ENCODE measurements at places on chromosomes 6 and 20.
A peak's percentile ranks its signal among the peaks of the same experiment; 100 is the strongest.

GRCh38 chr20:1337441-1337840 is 8.5 kb upstream of the SDCBP2 start:
- H3K36me3 ChIP-seq, result no peaks in the 10 kb centered on the region
- peak overlapping the region; percentile 28 for H3K27ac ChIP-seq
- H3K27me3 ChIP-seq, result no peaks in the 10 kb centered on the region
- no peak overlapping the region for H3K4me3 ChIP-seq
- H3K4me1 ChIP-seq, result no peaks in the 10 kb centered on the region

DNA sequence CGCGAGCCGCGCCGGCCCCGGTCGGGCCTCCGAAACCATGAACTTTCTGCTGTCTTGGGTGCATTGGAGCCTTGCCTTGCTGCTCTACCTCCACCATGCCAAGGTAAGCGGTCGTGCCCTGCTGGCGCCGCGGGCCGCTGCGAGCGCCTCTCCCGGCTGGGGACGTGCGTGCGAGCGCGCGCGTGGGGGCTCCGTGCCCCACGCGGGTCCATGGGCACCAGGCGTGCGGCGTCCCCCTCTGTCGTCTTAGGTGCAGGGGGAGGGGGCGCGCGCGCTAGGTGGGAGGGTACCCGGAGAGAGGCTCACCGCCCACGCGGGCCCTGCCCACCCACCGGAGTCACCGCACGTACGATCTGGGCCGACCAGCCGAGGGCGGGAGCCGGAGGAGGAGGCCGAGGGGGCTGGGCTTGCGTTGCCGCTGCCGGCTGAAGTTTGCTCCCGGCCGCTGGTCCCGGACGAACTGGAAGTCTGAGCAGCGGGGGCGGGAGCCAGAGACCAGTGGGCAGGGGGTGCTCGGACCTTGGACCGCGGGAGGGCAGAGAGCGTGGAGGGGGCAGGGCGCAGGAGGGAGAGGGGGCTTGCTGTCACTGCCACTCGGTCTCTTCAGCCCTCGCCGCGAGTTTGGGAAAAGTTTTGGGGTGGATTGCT is 1.3 kb downstream of the VEGFA start:
- peak; percentile 89 for DNase-seq
- H3K36me3 ChIP-seq, result no peaks in the 10 kb centered on the region
- H3K4me1 ChIP-seq, result peaks cover 59% of the 10 kb centered on the region
- peak overlapping the region; percentile 71 for H3K4me3 ChIP-seq
- peak overlapping the region; percentile 95 for H3K27ac ChIP-seq
- H3K27me3 ChIP-seq, result no peaks in the 10 kb centered on the region

DNA sequence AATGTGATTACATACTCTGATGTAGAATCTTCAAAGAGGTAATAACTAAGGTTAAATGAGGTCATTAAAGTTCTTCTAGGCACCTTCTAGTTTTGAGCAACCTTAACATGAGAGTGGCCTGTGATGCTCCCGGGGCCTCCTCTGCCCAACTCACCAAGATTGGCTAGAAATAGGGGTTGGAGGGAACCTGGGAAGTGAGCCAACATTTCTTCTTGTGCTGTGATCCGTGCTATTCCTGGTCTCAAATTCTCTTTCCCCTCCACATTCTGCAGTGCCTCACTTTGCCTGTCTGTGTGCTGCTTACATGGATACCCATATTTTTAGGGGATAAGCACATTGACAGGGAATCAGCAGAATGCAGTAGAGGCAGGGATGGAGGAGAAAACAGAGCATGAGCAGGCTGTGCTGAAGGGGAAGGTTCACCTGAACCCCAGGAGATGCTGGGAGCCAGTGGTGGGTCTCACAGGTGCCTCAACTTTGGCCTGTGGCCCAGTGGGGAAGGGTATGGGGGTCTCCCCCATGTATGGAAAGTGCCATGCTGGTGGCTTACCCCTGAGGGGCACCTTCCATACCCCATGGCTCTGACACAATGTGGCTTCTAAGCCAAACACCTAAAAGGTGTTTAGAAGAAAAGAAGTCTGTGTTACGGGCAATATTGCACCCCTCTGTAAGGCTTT is 164.7 kb upstream of the CHD6 start:
- H3K27me3 ChIP-seq, result no peaks in the 10 kb centered on the region
- no peaks in the 10 kb centered on the region for H3K4me1 ChIP-seq
- DNase-seq, result no peak
- H3K4me3 ChIP-seq, result no peak overlapping the region
- H3K36me3 ChIP-seq, result no peaks in the 10 kb centered on the region

GRCh38 chr6:72850040-72850439 is 228.2 kb downstream of the KCNQ5 start:
- no peaks in the 10 kb centered on the region for H3K4me1 ChIP-seq
- no peaks in the 10 kb centered on the region for H3K27me3 ChIP-seq
- no peak overlapping the region for H3K27ac ChIP-seq
- no peaks in the 10 kb centered on the region for H3K36me3 ChIP-seq
- DNase-seq, result no peak
- no peak overlapping the region for H3K4me3 ChIP-seq

DNA sequence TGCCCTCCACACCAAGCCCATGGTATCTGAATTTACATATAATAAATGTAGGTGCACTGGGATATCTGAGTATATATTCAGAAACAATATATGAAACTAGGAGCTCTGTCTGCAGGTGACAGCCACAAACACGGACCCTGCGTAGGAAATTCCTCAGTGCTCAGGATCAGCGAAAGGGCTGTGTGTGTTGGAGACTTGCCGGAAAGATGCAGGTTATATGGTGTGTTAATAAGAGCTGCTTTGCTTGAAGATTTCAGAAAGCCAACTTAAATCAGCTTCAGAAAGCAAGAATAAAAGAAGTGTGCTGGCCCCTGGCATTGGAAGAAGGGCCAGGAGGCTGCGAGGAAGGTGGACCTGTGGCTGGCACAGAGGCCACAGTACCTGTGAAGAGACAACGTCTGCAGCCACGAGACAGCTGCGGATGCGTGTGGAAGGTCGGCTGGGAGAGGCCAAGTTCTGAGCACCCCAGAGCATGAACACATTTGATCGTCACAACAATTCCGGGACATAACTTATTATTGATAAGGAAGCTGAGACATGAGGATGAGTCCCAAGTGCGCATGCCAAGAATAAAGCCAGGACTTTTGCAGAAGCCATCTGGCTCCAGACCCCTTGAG is 183.2 kb downstream of the DLL1 start:
- H3K27me3 ChIP-seq, result no peaks in the 10 kb centered on the region
- DNase-seq, result no peak
- no peak overlapping the region for H3K4me3 ChIP-seq
- no peak overlapping the region for H3K27ac ChIP-seq
- no peaks in the 10 kb centered on the region for H3K36me3 ChIP-seq

Measured in Peyer's patch (tissue), 4 donors.